ENCODE measurements at places on chromosomes 2 and 18. TPM values are rescaled to one million over a fixed set of nuclear protein-coding genes. Genes with fewer than 3 reads are reported as not detected.

The COPS9 gene
- 269 TPM for total RNA-seq

The COBLL1 gene
- total RNA-seq = 9.8 TPM

The SLC20A1 gene
- total RNA-seq = 159 TPM

The SYT4 gene
- not detected for total RNA-seq

The FAM228A gene
- not detected for total RNA-seq

The CDH2 gene
- total RNA-seq = 285 TPM

The SCYGR4 gene
- not detected for total RNA-seq

Measured in A172 (cell line).